ENCODE measurements at places on chromosomes 3 and 15. TPM values are rescaled to one million over a fixed set of nuclear protein-coding genes. Genes with fewer than 3 reads are reported as not detected.

PLXNB1 gene
- total RNA-seq = 20.9 TPM

SOX14 gene
- total RNA-seq = not detected

STRA6 gene
- total RNA-seq = 0.16 TPM

SHC4 gene
- 0.72 TPM for total RNA-seq

CPEB1 gene
- total RNA-seq = 0.72 TPM

MAGEL2 gene
- total RNA-seq = 0.36 TPM

RPL32 gene
- 675 TPM for total RNA-seq

CADM2 gene
- total RNA-seq = not detected

RPL35A gene
- total RNA-seq = 861 TPM

ROPN1 gene
- not detected for total RNA-seq

DBR1 gene
- total RNA-seq = 9.7 TPM

GABRR3 gene
- not detected for total RNA-seq

AMIGO3 gene
- 4.9 TPM for total RNA-seq

P2RY12 gene
- not detected for total RNA-seq

VILL gene
- 5.8 TPM for total RNA-seq

ADGRG7 gene
- not detected for total RNA-seq

THSD4 gene
- 12.6 TPM for total RNA-seq

Data from cardiac atrium fibroblast (primary cell).